ENCODE measurements at places on chromosomes 2 and 18.

DNA sequence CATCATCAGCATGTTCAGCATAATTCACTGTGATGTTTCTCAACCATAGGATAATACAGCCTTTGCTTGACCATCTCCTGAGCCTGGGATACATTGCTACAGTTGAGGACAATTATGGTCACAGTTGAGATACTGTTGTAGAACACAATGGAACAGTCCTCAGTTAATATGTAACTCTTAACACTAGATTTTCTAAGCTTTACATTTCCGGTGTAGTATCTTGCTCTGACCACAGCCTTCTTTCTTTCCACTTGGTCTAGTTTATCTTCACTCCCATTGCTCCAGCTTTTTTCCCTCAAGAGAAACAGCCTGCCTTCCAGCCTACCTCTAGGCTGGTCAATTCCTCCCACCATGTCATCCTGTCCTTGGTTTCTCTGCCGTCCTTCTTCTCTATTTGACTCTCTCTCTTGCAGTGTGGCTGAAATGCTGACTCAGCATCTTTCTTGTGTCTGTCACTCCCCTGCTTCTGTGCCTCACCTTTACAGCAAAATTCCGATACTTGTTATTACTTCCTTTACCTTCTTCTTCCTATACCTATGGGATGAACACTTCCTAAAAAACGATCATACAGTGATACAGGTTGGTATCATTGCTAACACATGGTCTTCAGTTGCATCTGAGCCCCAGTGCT lies 80.5 kb downstream of the CTNNA2 start:
- no peak for DNase-seq

DNA sequence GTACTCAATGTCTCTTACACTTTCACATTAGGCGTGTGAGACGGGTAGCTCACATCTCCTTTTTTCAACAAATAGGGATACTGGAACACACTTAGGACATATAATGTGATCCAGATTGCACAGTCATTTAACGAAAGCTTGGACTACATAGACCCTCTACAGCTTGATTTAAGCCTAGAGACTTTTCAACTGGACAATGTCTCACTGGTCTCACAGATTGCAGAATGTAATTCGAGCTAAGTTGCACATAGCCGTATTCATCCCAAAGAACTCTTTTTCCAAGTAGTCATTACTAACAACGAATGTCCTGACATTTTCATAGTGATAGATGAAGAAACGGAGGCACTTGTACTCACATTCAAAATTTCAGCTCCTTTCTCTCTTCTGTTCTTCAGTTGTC lies 612.1 kb downstream of the ZEB2 start:
- DNase-seq: no peak

DNA sequence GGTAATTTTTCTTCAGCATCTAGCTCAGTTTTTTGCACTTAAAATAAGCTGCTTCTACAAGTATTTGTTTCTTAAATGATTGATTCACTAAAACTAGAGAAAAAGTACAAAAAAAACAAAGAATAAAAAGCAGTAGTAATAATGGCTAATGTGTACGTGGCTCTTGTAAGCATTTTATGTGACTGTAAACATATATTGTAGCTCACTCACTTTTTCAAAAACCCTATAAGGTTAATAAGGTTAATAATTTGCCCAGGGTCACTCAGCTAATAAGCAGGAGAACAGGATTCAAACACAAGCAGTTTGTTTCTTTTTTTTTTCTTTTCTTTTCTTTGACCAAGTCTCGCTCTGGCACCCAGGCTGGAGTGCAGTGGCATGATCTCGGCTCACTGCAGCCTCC lies 67.5 kb downstream of the RMDN2 start:
- DNase-seq: no peak

- no peak for DNase-seq
Observed at GRCh38 chr2:136323935-136324334, 206.0 kb upstream of the CXCR4 start.

All from DMS79 (cell line).